ENCODE measurements at places on chromosomes 6 and 20.

- DNase-seq, result no peak
These were observed 25.4 kb downstream of the PDRG1 start for GRCh38 chr20:31926493-31926892.

- no peak for DNase-seq
These were observed 104.9 kb downstream of the SNX5 start for GRCh38 chr20:17863577-17864292.

DNA sequence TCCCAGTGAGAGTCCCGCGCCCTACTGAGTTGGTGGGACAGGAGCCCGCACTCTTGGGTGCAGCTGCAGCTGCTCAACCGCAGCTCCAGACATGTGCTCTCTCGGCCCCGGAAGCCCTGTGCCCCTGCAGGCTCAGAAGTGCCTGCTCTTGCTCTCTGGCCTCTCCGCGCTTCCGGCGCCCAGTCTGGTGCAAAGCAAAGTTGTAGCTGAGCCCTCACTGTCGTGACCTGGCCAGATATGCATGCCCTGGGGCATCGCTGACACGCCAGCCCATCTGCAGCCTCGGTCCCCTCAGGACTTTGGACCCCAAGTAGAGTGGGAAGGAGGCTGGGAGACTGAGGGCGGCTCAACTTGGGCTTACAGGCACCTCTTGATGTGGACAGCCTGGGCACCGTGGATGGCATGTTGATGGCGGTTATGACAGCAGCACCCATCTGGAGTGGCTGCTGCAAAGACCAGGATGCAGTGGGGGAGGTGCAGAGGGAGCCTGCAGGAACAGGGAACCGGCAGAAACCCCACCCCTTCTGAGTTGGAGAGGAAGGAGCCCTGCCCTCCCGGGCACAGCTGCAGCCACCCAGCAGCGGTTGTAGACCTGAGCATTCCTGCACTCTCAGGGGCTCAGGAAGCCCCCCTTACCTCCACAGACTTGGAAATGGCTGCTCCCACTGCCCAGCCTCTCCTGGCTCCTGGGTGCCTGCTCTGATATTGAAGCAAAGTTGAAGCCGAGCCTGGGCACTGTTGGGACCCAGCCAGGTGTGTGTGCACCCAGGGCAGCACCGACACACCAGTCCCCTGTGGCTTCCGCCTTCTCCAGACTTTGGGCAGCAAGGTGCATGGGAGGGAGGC is 462.6 kb downstream of the TBC1D32 start:
- no peak for DNase-seq

DNA sequence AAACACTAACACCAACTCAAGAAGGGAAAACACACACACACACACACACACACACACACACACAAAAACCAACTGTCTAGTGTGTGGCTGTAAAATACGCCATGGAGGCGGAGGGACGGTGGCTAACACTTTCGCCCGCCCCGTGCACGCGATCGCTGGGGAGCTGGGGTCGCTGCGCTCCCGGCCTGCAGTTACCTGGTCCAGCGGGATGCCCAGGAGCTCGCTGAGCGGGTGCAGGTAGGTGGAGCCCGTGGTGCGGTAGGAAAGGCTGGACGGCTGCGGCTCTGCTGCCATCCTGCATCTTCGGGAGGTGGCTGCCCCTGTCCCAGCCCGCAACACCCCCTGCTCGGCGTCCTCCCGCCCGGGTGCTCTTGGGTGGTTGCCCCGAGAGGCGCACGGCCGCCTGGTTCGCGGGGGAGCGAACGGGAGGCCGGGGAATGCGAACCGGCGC is 303 bp downstream of the MBOAT1 start:
- DNase-seq, result peak; percentile 17

- no peak for DNase-seq
These were observed 361.8 kb downstream of the QKI start for GRCh38 chr6:163776196-163776905.

DNA sequence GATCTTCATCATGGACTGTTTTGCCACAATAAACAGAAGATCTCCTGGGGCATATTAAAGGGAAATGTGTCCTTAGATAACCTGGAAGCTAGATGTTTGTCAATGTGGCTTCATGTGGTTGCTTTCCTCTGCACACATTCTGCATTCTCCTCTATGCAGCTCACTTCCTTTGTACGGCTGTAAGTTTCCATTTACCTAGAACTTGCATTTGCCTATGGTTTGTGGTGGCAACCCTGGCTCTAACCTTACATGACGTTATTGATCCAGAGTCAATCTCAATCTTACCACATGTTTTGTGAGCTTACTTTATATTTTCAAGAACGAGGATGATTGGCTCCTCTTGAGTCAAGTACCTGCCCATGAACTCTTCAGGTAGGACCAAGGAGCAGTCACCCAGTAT is 863.1 kb downstream of the MAFB start:
- no peak for DNase-seq

GRCh38 chr6:56490993-56491392 is 151.7 kb downstream of the DST start:
- DNase-seq, result peak; percentile 88

DNA sequence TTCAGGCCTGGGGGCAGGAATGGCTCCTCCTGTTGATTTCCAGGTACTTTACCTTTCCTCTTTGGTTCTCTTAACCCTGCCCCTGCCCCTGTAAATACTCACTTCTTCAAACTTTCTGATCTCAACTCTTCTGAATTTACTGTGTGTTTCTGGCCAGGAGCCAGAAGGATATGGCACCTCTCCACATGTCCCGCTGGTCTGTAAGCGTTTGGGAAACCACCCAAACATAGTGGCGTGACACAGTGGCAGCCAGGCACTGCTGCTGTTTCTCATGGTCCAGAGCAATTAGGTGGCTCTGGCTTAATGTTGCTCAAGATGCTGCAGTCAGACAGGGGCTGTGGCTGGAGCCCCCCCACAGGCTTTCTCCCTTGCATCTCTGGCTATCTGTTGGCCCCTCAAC is 374.5 kb downstream of the RNGTT start:
- no peak for DNase-seq

DNA sequence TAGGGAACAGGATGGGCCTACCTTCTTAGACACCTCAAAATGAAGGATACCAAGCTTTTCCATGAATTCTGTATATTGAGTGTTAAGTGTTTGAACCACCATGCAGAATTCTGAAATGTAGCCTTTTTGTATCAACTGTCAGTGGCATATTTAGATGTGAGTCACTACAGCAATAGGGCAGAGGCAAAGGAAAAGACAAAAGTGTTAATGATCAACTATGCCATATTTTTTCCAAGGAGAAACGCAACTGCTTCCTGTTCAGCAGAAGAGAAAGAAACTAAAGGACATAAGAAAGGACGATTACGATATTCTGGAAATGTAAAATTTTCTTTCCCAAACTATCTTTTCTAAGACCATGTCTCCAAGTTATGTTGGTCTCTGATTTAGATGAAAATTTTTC is 104.6 kb upstream of the RSPO3 start:
- no peak for DNase-seq

DNA sequence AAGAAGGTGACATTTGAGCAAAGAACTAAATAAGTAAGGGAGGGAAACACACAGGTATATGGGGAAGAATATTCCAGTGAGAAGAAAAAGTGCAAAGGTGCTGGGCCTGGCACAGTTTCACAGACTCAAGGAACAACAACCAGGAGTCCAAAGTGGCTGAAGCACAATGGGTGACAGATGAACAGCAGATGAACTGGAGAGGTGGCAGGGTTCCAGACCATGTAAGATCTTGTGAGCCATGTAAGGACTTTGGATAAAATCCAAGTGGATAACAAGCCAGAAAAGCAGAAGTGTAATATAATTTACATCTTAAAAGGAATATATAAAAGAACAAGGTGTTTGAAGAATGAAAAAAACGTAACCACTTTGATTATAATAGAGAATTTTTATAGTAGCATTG is 87.9 kb downstream of the MMS22L start:
- peak; percentile 6 for DNase-seq

DNA sequence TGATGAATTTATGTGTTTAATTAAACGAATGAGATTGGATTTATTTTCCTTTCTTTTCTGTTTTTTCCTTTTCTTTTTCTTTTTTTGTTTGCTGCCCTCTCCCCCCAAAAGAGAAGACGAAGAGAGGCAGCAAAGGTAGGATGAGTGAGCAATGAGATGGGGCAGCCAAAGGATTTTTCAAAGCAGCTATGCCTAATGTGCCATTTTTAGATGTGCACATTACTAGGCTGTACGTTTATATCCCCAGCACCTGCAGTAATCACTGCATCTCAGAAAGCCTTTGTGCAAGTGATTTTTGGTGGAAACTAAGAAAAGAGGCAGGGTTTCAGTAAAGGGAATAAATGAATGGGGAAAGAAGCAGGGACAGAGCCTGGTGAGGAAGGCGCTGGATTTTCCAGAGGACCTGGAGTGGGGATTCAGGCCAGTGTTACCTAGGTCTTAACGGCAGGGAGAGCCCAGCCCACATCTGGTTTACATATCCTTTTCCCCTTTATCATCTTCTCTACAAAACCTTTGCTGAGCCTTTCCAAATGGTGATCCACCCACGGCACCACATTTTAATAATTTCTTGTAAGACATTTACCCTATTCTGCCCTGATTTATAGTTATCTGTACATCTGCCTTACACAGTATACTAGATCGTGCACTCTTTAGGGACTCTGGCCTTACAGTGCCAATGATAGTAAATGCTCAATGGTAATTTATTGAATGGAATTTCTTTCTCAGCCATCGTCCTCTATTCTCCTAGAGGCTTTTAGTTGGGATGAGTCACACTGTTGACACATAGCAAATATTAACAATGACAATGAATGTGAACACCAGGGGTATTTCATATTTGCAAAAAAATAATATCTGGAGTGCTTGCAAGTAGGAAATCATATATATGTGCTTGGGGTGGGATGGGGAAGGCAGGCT is 38.3 kb upstream of the ATXN1 start:
- no peak for DNase-seq

GRCh38 chr20:60086821-60087562 is 128.8 kb downstream of the CDH26 start:
- DNase-seq, result no peak

- no peak for DNase-seq
These were observed 15.5 kb upstream of the SNRNP48 start for GRCh38 chr6:7574500-7574899.

- DNase-seq, result peak; percentile 7
These were observed 125.6 kb downstream of the CDC5L start for GRCh38 chr6:44512868-44513741.

DNA sequence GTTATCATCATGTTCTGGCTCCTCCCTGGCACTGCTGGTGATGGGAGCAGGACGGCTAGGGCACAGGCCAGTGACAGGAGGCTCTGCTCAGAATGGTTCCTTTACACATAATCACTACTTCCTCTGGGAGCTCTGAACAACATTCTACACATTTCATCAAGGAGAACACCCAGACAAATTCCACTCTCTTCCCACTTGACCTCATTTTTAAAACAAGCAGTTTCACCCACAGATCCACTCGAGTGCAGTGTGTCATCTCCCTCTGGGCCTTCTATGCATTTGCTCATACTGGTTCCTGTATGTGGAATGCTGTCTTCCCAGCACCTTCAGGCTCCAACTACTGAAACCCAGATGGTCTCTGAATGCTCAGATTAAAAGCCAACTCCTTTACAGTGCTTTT is 84.8 kb downstream of the ELOVL5 start:
- peak; percentile 72 for DNase-seq

DNA sequence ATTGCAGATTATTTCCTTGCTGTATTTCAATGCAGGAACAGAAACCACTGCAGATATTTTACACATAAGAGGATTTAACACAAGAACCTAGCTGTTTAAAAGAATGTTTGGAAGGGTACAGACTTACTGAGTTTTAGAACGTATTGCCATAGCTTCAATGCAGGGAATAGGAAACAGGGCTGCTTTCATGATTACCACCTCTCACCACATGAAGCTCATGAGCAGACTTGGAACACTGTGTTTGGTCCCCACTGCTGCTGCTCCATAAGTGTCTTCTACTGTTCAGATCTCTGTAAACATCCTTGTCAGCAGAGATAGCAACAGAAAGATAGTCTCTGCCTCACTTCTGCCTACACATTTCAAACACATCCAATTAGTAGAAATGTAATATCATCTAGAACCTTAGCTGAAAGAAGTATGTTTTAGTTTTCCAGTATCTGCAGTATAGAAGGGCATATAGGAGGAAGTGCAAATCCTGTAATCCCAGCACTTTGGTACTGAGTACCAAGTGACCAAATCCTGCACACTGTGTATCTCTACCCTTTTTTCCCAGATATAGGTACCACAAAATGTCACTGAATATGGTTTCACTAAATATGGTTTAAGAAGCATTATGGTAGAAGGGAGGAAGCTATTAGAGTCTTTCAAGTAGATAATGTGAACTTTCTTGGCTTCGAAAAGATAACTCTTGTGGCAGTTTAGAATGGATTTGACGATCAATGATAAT is 51.9 kb downstream of the STXBP5 start:
- no peak for DNase-seq

GRCh38 chr20:43159994-43160393 is 29.7 kb downstream of the PTPRT start:
- DNase-seq, result no peak

GRCh38 chr6:142712231-142712630 is 232.7 kb downstream of the HIVEP2 start:
- DNase-seq, result no peak

DNA sequence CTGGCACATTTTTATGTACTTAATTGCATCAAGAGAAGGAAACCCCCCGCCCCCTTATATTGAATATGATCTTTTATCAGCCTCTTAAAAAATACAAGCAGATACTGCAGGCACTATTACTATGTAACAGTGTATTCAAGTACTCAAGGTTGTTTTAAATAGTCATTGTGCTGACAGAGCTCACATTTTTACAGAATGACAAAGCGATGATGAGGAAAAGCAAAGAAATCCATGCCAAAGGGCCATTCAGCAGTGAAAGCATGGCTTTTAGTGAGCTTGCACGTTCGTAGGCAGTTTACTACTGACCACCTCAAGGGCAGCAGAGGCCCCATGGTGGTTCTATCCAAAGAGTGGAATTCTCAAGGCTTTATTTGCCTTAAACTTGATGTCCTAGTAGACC is 146.8 kb downstream of the RPS12 start:
- DNase-seq, result peak; percentile 12

DNA sequence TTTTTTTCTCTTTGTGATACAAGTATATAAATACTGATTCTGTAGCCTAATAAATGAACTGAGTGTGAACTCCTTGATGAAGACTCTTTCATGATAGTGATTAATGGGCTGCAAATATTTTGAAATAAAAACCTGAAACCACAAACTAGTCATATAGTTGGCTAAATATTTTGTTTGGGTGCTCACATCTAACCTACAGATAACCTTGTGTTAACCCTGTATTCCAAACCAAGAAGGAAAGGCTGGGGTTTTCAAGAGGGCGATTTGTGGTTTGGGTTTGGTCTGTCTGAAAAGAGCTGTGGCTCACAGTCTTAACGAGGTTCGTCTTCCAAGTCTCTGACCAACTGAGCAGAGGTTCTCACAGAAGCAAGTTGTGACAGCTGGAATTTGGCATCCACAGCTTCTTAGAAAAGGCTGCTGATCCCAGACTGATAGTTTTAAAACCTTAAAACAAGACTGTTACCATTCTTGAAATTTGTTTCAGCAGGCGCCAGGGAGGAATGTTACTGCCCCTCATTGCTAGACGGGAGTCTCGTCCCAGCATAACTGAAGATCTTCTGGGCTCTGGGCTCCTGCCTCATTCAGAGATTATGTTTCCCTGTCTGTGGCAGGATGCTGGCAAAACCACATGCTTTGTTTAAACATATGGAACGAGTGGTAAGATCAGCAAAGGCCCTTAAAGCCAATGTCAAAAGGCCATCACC is 736.4 kb upstream of the MARCKS start:
- DNase-seq, result peak; percentile 100
